ENCODE measurements at places on chromosomes 3 and 15.

DNA sequence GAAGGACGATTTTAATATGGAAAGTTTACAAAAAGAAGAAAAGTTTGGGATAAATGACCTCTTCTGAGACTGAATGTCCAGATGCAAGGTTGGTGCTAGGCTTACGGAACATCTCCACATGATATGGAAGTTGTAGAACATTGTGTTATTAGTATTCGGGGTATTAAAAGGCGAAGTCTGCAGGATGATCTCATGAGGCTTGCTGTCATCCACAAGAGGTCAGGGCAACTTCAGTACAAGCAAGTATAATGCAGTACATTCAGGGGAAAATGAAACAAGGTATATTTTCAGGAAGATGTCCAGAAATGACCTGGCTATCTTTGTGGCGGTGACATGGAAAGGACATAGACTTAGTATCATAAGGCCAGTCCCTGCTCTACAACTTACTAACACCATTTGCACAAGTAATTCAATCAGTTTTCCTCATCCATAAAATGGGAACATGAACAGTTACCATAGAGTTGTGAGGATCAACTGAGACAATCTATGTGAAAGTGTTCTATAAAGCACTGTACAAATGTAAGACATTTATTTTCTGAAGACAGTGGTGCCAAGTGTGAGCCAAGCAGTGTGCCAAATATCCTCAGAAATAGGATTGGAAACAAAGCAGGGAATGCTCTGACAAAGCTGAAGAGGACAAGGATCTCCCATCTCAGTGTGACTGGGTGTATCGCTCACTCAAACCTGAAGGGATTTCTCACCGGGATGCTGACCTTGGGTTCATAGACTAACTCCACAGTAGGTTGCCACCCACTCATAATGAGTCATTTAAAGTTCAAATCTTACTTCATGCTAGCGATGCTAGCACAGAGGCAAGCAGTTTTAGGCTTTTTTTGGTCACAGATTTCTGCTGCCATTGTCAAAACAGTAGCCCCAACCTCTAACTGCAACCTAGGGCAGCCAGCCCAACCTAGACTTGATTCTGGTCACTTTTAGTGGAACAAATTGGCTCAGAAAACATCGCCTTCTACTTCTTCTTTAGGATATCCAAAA is 118.3 kb downstream of the TIGIT start:
- no peak for DNase-seq

DNA sequence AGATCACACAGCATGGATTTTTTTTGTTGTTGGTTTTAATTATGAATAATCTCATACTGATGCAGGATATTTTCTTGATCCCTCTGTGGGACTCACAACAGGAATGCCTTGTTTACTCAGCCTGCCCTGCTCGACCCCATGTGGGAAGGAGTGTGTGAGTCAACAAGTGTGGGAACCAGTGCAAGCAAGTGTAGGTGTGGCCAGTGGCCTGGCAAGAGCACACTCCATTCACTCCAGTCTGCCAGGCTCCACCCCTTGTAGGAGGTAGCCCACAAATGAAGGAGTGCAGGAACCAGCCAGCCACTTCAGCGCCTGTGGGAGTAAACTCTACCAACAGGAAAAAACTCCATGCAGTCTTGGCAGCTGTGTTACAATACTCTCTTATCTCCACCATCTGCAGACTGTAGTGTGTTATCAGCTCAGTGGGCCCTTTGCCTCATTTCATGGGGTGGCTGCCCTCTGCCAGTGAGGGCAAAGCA is 393.6 kb downstream of the OTOL1 start:
- no peak for DNase-seq

DNA sequence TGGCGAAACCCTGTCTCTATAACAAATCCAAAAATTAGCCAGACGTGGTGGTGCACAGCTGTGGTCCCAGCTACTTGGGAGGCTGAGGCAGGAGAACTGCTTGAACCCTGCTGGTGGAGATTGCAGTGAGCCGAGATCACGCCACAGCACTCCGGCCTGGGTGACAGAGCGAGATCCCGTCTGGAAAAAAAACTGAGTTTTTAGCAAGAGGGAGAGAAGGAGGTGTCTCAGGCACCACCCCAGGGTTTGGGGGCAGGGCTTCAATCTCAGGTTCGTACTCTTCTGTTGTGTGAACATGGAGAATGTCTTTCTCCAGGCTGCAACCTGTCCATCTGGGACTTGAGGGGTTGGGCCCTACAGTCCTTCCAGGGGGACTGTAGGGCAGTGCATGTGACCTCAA is 2.7 kb downstream of the CHRNA3 start:
- DNase-seq, result no peak

GRCh38 chr3:111236836-111237713 is 165.5 kb downstream of the NECTIN3 start:
- no peak for DNase-seq

DNA sequence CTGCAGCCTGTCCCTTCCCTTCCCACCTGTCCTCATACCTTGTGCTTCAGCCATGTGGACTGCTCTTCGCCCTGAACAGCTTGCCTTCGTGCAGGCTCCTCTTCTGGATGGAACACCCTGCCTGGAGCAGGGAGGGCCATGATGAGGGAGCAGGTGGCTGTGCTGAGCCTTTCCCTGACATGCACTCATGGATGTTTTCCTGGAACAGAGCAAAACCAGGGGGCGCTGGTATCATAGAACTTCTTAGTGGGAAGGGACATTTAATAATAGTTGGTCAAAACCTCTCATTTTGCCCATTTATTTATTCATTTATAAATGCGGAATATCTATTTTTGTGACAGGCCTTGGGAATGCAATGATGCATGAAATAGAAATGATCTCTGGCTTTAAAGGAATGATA is 149.3 kb downstream of the CACNA1D start:
- no peak for DNase-seq

DNA sequence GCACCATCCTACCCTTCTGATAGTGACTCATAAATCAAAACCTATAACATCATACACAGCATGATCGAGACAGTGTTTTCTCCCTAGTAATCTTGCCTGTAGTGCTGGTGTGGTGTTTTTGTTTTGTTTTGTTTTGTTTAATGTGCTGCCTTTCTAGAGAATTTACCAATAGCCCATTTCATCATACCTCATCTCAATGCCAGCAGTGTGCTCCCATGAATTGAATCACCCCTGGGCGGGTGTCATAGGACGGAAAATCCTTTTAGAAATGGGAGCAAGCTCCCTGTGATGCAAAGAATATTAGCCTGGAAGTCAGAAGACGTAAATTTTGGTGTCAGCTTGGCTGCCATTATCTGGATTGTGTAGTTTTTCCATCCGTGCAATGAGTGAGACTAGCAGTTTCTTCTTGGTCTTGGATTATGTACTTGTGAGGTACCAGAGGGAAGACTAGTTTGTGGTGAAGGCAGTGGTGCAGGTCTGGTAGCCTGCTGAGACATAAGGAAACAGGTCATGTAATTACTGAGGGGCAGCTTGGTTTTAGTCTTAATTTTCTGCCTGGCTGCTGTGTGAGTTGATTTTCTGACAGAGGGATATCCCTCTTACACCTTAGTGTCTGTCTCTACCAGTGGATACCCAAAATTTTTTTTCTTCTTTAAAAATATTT is 29.9 kb downstream of the IGSF10 start:
- DNase-seq, result no peak

DNA sequence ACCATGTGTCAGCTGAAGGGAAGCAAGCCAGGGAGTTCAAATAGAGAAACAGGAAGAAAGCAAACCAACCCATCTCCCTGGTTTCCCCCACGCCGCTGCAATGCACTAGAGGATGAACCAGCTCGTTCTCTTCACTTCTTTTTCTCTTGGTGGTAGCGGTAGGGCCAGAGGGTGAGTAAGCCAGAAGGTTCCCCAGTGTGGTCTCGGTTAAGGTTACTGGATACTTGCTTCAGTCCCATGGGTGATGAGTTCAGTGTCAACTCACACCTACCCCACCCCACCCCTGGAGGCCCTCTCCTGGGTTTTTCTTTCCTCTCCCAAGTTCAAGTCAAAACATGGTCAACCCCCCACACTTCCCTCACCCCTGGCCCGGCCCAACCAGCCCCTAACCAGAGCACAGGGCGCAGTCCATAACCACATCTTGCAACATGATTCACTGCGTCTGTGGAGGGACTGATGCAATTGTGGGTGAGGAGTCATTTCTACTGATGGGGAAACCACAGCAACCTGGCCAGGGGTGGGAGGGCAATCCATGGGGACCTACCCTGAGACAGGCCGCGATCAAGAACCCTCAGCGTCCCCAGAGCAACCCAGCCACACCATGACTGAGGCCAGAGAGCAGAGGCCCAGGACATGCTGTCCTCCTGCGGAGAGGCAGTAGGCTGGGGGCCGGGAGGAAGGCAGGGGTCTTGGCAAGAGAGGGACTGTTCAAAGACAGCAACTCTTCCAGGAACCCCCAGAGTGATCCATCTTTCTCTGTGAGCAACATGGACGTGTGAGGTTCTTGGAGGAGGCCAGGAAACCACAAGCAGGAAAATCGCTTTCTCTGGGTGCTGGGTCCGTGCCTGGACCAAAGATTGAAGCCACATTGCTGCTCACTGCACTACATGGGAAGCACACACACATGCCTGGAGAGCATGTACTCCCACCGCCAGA is 276.6 kb downstream of the UACA start:
- no peak for DNase-seq

DNA sequence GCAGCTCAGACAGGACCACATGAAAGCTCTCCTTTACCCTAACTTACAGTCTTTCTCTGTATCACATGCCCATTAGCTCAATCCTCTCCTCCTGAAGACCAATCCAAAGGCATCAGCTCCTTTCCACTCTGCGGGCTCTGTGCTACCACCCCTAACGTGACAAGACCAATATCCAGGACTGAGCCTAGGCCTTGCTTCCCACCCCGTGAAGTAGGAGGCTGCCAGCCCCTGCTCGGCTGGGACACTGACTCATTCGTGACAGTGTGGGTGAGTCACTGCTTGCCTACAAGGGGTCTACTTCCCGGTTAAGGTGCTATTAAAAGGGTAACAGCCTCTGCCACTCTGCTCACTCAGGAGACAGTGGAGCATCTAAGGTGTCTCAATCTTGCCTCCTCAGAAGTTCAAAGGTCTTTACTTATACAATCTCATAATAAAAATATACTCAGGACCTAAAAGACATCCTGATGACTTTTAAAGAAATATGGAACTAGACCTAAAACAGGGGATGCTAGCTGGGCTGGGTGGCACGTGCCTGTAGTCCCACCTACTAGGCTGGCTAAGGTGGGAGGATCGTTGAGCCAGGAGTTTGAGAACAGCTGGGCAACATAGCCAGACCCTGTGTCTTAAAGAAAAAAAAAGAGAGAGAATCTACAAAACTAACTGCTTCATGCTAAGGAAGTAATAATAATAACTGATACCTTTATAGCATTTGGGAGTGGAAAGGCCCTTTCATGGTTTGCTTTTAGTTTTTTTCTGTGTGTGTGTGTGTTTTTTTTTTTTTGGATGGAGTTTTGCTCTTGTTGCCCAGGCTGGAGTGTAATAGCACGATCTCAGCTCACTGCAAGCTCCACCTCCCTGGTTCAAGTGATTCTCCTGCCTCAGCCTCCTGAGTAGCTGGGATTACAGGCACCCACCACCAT is 55.0 kb downstream of the TMEM44 start:
- DNase-seq, result no peak

All from substantia nigra (tissue), 51 donors.